ENCODE measurements at places on chromosomes 5 and 9.

GRCh38 chr5:149062371-149063016, 368 bp downstream of the SH3TC2 start:
- no peak for DNase-seq

DNA sequence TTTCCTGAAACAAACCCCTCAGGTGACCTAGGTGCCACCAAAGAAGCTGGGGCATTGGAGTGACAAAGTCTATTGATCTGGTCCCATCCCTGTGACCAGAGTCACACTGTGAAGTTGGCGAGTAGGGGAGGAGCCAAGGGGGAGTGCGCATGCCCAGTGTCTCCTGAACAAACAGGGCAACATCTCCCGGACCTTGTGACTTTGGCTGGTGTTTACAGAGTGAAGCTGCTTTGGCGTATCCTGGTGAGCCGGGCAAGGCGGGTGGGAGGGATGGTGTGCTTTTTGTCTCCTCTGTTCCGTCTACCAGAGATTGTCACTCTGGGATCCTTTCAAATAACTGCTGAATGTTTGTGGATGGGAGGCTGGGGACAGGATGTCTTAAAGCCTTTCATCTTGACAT, 204.5 kb downstream of the HSPA4 start:
- no peak for DNase-seq

GRCh38 chr5:61055434-61056006, 106.7 kb downstream of the SMIM15 start:
- no peak for DNase-seq

DNA sequence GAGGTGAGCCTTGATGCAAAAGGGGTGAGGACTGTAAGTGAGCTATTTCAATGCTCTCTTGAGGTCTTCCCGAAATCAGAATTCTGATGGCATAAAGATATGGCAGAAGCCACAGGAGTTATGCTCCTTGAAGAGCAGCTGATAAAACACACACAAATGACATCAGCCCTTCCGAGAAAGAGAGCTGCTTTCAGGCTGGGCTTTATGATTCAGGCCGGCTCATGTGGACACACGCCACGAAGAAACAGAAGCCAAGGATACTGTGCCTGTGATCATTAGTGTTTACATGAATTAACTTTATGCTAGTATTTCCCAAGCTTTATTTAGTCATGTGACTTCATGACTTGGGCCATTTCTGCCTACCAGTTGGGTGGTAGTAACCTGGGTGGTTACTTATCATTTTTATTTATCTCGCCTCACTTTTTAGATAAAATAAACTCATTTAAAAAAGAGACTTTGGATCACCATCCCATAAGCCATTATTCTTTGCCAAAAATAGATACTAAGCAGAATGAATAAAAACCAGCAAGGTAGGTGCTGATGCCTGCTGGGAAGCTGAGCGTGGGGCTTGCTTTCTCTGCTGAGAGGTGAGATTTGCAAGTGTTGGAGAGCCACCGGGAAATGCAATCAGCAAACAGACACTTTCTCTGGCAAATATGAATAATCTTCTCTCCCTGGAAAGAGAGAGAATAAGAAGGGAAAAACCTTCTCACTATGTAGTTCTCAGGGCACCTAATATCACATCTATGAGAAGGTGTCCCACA, 73.0 kb upstream of the SLC25A51 start:
- DNase-seq, result no peak

All from T-helper 22 cell (primary cell).